KBM-7 (cell line): ENCODE measurements at places on chromosomes 1 and 21.

DNA sequence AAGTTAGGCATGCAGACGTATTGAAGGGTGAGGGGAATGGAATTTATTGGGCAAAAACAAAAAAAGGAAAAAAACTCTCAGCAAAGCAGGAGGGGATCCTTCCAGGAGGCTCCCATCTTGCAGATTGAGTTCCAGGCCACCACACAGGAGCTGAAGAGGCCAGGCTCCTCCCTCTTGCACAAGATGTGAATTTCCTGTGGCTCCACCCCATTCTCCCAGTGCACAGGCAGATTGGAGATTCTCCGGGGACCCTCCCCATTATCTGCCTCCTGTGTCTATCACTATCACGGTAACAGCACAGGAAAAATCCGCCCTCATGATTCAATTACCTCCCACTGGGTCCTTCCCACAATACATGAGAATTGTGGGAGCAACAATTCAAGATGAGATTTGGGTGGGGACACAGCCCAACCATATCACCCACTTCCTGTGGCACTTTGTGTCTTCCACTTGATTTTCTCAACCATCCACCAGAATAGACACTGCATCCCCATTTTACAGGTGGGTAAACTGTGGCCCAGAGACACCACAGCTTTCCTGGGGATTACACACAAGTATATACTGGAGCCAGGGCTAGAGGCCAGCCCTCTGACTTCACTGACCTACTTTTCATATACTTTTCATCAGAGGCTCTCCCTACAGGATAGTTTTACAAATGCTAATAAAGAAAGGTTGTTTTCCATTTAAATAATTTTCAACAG is 18.9 kb upstream of the COL6A1 start:
- DNase-seq: no peak

DNA sequence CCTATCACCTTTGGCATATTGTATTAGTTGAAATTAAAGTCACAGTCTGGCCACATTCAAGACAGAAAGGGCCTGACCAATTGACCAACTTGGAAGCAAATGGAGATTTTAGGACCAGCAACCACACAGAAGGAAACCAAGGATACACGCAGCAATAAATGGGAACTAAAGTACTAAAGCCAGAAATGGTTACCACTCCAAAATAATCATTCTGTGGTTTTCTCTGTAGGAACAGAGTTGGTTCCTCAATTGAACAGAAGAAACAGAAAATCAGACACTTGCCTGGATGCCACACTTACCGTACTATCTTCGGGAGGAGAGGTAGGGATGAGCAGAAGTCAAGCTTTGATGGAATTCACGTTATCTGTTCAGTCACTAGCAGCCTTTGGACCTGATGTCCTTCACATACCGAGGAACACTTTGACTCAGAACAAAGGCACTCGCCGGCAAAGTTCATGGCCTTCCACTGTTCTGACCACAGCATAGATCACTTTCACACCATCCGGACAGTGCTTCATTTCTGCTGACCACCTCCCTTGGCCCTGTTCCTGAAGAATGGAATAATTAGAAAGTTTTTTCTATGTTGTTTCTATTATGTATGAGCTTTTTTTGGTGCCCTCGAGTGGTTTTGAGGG is 96.9 kb downstream of the LPAR3 start:
- peak; percentile 58 for DNase-seq

- DNase-seq: no peak
Observed at GRCh38 chr1:197171531-197171930, 25.1 kb upstream of the ASPM start.

DNA sequence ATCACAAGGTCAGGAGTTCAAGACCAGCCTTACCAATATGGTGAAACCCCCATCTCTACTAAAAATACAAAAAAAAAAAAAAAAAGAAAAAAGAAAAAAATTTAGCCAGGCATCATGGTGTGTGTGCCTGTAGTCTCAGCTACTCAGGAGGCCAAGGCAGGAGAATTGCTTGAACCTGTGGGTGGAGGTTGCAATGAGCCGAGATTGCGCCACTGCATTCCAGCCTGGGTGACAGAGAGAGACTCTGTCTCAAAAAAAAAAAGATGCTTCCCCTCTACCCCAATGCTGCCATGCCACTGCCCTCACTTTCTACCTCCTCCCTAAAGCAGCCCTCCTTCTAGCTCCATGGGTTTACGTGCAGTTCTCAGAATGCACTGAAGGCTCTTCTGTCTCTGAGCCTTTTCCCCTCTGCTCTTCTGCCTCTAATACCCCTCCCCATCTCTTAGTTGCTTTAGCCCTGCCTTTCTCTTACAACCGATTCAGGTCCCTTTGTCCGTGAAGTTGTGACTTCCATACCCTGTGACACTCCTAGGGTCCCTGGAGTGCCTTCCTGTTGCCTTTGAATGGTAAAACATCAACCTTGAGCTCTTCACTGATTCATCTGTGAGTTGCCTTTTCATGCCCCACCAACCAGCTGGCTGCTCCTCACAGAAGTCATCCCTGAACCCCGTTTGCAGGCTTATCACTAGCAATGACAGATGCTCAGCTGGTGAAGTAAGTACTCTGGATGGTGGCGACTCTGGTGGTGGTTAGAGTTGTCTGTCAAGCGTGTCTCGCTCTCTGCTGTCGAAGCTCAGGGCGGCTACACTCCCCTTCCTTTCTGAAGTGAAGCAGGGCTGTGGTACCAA is 234.9 kb downstream of the RHOU start:
- DNase-seq: no peak

DNA sequence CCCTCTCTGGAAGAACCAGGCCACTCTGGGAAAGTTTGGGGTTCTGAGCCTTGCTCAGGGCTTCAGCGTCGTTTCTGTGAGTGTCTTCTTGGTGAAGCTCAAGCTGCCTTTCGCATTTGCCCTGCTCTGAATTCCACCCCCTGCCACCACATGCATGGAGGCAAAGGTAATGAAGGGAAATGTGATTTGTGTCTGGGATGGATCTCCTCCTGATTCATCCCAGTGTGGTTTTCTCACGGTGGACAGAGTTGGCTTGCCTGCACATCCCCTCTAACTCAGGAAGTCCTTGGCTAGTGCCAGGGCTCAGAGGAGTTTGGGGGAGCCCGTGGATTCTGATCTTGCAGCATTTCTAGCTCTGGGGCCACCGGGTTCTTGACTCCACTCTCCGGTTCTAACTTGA is 173.6 kb upstream of the RAB4A start:
- DNase-seq: no peak

- DNase-seq: no peak
Observed at GRCh38 chr1:7698641-7699040, 72.5 kb upstream of the VAMP3 start.
